ENCODE measurements at places on chromosomes 16 and 17.

- no peak for DNase-seq
These were observed 975 bp downstream of the SNX29 start for GRCh38 chr16:11977376-11978041.

DNA sequence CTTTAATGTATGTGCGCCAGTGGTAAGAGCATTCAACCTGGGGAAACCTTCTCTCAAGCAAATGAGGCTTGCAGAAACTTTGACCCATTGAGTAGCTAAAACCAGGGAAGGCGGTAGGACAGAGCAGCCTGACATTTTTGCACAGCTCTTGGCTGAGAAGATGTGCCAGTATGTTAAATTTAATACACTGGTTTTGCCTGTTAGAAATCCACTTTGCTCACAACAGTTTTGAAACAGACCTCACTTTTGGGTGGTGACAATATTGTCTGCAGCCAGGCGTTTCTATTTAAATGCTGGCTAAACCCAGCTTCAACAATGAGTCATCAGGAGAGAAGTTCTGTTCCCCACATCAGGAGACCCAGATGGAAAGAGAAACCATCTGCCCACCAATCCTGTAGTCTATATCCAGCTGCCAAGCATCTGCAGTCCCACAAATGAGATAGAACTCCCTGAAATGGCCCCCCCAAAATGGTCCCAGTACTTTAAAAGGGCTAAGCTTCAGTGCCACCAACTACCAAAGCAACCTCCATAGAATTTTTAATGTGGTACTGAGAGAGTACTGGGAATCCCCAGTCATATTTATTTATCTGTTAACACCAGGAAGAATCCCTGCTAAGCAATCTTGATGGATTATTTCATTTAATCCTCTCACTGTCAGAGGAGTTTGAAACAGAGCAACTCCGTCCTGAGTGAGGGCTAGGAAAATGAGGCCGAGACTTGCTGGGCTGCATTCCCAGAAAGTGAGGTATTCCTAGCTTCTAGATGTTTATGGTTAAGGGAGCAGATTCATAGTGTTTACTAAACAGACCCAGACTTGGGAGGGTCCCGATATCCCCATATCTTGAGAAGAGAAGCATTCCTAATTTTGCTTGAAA lies 29.0 kb upstream of the CLEC3A start:
- no peak for DNase-seq

- no peak for DNase-seq
These were observed 38.0 kb upstream of the SNN start for GRCh38 chr16:11630046-11630767.

- no peak for DNase-seq
These were observed 23.6 kb upstream of the ATP2C2 start for GRCh38 chr16:84344781-84345180.

DNA sequence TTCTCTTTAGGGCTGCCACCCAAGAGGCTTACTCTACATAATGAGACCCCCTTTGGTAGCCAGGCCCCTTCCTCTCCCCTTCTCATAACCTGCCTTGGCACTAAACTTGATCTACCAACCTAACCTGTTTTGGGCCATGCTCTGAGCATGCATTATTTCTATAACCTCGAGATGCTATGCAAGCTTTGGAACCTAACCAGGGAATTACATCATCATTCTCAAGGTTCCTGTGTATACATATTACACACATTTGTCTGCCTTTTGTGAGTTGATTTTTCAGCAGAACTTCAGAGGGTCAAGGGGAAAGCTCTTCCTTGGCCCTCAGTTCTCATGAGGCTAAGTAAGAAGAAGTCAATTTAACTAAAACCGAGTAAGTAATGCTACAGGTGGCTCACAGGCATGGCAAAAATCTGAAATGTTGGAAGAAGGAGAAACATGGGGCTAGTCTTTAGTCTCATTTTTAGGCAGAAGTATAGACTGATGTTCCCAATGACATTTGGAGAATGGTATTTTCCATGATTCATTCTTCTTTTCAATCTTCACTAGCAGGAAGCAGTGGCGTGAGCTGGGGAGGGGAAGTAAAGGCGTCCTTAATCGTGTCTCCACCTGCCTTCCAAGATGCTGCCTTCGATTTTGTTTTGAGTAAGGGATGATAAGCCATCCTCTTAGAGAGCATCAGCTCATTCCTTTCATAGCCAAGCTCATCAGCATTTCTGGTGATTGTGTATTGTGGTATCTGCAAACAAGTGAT lies 308.4 kb downstream of the ABCC12 start:
- no peak for DNase-seq

DNA sequence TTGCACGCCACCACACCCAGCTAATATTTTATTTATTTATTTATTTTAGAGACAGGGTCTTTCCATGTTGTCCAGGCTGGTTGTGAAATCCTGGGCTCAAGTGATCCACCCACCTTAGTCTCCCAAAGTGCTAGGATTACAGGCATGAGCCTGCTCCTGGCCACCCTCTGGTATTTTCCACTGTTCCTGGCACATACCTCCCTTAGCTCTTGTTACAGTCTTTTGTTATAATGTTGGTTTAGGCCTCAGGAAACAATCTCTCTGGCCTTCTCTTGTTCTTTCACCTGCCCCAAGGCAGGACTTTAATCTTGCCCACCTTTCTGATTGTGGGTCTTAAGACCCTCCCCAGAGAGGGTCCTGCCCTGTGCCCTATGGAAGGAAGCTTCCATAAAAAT lies 3.6 kb upstream of the CYTH1 start:
- DNase-seq = no peak
